ENCODE measurements at places on chromosomes 6 and 20.

- DNase-seq = no peak
These were observed 9.3 kb upstream of the NNAT start for GRCh38 chr20:37511610-37512275.

GRCh38 chr20:4484379-4484997 lies 237.2 kb upstream of the PRND start:
- no peak for DNase-seq

DNA sequence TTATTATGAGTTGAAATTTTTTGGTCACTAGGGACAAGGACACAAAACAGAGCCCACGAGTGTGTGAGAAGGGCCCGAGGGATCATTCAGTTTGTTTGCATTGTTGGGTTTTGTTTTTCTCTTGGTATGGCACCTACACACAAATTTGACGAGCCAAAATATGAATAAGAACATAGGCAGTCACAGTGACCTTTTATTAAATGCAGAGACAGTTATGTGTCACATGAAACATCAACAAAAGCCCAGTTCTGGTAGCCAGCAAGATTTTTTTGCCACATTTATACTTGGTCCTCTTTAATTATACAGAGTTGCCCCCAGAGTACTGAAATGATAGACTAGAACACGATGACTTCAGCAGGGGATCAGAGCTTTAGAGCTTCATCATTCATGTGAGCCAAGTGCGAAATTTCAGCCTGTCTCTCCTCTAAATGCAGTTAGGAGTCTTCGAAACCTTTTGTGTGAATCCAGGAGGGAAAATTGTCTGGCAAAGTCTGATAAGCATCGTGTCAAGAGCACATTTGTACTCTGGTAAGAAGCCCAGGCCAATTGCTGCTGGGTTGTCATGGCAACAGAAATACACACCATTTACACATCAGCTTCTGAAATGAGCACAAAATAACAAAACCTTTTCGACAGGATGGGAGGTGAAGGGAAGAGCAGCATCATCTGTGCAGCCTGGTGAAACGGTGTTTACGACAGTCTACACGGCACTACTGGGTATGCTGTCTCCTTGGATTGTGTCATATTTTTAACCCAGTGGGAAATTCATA lies 79.2 kb upstream of the RIPOR2 start:
- no peak for DNase-seq

DNA sequence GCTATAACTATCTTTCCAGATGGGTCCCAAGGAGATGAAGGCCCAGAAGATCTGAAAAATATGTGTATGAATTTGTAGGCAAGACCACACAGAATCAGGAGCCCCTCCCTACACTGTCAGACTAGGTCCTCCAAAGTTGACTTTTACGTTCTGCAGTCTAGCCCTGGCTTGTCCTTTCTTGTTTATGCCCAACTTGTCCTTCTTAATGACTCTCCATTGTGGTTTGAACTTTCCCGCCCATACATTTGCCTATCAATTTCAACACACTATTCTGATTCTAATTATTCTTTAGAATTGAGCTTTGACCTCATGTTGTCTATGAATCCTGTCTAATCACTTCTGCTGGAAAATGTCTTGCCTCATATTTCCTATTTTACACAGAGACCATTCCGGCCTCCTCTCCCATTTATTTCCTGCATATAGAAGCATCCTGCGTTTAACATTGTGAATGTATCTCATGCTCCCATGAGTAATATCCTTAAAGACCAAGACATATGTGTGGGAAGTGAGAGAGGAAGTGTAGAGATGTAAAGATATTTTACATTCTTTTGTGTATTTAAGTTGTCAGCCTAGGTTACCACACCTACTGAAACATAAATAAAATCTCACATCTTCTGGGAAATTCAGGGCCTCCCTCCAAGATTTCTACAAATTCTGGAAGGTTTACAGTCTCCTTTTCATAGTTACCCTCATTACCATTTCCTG lies 348.3 kb downstream of the BCKDHB start:
- DNase-seq = no peak

DNA sequence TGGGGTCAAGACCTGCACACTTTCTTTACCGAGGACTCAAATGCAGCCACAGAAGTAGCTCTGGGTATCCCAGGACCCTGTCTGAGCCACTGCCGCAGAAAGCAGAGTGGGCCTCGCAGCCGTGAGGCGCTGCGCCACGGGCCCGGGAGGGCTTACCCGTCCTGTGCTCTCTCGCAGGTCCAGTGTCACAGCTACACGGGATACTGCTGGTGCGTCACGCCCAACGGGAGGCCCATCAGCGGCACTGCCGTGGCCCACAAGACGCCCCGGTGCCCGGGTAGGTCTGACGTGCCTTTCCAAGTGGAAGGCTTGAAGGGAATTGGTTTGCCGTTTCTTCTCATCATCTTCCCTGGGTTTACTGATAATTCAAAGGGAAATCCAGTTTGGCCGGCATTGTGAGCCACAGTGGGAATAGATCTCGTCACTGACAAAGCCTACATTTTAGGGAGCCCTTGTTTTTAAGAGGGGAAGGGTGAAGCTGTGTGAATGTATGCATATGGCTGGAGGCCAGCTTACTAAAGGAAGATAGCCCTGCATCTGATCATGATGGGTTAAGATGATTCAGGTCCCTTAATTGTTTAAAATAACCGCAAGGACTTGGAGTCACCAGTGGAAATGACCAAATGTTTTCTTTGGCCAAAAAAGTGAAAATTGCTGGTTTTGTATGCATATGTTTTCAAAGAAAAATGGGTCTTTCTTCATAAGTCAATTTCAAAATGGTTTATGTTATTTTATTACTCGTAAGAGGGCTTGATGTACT lies 86.6 kb downstream of the SMOC2 start:
- no peak for DNase-seq

GRCh38 chr6:93088621-93089501 lies 330.5 kb downstream of the EPHA7 start:
- no peak for DNase-seq

DNA sequence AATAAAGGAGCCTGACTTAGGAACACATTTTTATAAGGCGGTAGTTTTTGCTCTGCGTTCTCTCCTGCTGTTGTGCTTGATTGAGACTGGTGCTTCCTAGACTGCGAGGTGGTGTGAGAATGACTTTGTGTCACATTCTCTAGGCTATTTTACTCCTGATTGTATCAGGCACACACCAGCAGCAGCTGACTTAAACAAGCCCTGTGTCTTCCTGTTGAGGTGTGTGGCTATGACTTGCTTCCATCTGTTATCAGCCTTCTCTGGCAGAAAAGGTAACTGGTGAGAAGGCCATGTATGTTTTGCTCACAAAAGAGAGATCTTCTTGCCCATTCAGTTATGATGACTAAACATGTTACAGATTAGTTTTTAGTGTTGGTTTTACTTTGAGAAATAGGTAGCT lies 43.4 kb downstream of the CLVS2 start:
- no peak for DNase-seq

DNA sequence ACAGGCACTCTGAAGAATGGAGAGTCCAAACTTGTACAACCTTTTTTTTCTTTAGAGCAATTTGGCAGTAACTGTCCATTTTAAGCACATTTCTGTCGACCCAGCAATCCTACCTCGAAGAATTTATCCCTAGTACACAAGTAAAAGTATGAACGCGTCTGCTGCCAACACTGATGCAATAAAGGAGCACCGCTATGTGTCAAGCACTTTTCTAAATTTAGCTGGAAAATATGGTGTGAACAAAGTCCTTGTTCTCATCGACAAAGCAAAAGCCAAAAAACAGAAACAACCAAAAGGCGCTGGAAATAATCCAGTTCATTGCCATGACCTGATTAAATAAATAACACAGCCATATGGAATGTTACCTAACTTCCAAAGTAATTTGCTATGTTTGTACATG lies 1.1 kb downstream of the DPM1 start:
- no peak for DNase-seq

DNA sequence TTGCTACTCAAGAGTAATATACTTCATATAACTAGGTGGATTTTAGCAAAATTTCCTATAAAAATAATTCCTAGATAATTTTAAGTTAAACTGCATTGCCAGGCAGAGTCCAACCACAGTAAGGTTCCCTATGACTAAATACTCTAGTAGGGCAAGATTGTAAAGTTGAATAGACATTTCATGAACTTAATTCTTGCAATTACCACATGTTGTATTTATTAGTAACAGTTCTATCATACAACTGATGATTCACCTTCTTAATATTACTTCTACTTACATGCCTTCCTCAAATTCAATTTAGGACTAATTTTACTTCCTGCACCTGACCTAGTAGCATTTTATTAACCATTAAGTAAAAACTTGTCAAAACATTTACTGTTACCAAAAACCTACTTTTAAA lies 266.7 kb upstream of the THEMIS start:
- DNase-seq = no peak

Measured in stimulated activated CD4-positive, alpha-beta T cell treated with anti-CD3 and anti-CD28 coated beads, Interleukin-1b, Interleukin-23, amount 100 ng/mL, for 4 hours (primary cell).